ENCODE measurements at places on chromosomes 4 and X.

GRCh38 chrX:1411326-1411725 is 19.4 kb upstream of the SLC25A6 start:
- DNase-seq, result no peak

DNA sequence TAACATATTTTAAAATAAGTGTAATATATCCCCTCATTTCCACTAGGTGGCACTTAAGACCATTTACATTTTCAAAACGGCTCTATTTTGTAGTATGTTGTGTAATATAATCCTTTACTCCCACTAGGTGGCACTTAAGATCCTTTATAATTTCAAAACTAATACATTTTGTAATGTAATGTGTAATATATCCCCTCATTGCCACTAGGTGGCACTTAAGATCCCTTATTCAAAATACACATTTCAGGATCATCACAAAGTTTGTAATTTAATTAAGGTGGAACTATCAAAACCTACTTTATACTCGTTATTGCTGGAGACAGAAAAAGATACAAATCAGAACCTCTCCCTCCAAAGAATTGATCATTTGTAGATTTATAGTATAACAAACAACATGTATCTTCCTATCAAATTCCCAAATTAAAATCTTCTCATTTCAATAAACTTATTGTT is 132.5 kb downstream of the ARHGAP6 start:
- DNase-seq, result peak; percentile 69

- no peak for DNase-seq
These were observed 2.2 kb downstream of the NEXMIF start for GRCh38 chrX:74922922-74923543.

GRCh38 chrX:23805389-23805788 is 22.4 kb downstream of the SAT1 start:
- no peak for DNase-seq

DNA sequence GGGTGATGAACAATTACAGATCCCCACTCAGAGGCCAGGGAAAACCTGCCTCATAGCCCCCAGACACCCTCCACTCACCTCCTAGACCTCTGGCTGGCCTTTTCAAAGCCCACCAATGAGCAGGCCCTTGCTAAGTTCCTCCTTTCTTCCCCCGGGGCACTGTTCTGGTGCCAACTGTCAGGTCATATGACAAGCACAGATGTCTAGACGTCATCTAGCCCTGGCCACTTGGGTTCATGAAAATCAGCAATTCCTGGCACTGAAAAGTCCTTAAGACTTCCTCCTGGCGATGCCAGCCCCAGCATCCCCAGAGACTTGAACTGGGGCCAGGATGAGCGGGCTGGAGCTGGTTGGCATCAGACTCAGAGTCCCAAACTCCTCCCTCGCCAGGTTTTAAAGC is 115.6 kb upstream of the NALF2 start:
- no peak for DNase-seq

GRCh38 chr4:174358829-174359228 is 75.1 kb downstream of the CEP44 start:
- DNase-seq, result peak; percentile 75

GRCh38 chrX:9341291-9342201 is 123.3 kb upstream of the TBL1X start:
- DNase-seq, result peak; percentile 83

DNA sequence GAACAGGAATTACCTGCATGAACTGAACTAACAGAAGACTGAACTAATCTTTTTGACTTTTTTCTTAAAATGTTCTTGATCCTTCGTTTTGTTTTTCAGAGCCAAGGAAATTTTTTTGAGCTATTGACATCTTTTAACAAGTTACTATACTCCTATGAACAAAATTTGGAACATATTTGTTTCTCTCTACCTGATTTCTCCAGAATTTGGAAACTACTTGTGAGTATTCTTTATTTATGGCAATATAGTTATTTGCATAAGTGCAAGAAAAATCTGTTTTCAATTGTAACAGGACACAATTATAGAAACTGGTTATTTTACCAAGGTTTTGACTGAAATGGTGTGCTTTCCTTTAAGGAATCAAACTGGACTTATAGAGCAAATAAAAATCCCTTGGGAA is 89.5 kb upstream of the HPGD start:
- DNase-seq, result no peak

GRCh38 chr4:2830632-2831610 is 12.7 kb upstream of the ADD1 start:
- no peak for DNase-seq

DNA sequence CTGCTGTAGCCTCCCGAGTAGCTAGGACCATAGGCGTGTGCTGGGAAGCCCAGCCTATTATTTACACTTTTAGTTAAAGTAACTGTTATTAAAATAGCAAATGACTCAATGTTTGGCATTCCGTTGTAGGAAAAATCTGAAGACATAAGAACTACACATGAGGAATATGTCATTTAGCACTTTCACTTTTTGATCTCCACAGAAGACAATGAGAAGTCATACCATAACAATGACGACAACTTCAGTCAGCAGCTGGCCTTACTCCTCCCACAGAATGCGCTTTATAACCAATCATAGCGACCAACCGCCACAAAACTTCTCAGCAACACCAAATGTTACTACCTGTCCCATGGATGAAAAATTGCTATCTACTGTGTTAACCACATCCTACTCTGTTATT is 6.7 kb downstream of the GPR34 start:
- DNase-seq, result peak; percentile 30

DNA sequence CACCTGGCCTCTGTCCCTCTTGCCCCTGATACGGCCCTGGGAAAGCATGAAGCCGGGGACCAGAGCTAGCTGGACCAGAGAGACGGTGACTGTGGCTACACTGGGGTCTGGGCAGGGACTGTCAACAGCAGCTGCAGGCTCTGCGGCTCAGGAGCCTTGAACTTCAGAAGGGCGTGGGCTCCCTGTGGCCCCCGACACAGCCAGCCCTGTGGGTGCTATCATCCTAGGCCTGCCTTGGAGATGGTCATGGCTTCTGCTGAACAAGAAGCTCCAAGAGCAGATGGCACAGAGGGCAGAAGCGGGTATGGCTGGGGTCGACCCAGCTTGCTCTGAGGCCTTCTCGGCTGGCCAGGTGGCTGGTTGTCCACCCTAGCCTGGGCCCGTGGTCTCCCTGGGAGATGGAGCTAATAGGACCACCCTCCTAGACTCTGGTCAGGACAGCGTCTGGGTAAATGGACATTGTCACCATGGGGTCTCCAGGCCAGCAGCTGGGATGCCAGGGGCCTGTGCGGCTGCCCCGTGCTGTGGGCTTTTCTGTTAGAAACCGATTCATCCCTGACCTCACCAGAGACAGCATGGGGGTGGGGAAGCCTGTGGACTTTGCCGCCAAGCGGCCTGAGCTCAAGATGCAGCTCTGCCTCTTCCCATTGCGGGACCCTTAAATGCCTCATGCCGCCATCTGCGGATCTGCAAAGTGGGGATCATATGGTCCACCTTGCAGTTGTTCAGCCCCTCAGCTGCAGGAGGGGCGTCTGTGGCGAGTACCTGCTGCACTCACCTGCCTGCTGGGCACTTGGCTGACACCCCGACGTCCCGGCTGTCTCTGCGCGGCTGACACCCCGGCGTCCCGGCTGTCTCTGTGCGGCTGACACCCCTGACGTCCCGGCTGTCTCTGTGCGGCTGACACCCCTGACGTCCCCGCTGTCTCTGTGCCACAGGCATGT is 21.1 kb downstream of the CPZ start:
- no peak for DNase-seq

GRCh38 chr4:61201961-61202637 is 2.0 kb downstream of the ADGRL3 start:
- DNase-seq, result no peak

DNA sequence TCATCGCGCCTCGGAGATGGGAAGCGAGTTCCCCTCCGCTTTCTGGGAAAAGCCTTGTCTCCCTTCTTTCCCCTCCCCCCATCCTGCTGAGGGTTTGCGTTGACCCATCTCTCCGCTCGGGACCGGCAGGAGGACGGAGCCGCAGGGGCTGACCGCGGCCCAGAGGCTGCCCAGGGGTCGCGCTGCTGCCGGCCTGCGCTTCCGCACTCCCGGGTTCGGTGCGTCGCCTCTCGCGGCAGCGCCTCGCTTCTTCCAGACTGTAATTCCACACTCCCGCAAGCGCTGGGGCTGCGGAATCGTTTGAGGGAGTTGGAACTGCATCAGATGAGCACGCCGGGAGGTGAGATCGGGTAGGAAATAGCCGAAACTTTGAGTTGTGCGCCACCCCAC is 88.3 kb downstream of the BCOR start:
- no peak for DNase-seq

GRCh38 chr4:10480616-10481015 is 23.4 kb upstream of the ZNF518B start:
- DNase-seq, result no peak

GRCh38 chrX:39946822-39947221 is 150.9 kb downstream of the BCOR start:
- DNase-seq, result peak; percentile 82

- no peak for DNase-seq
These were observed 62.5 kb downstream of the WFS1 start for GRCh38 chr4:6332042-6332668.

- peak; percentile 10 for DNase-seq
These were observed 11.9 kb upstream of the ZNF157 start for GRCh38 chrX:47358387-47359065.

- DNase-seq, result no peak
These were observed 51.6 kb downstream of the RS1 start for GRCh38 chrX:18620349-18620748.

DNA sequence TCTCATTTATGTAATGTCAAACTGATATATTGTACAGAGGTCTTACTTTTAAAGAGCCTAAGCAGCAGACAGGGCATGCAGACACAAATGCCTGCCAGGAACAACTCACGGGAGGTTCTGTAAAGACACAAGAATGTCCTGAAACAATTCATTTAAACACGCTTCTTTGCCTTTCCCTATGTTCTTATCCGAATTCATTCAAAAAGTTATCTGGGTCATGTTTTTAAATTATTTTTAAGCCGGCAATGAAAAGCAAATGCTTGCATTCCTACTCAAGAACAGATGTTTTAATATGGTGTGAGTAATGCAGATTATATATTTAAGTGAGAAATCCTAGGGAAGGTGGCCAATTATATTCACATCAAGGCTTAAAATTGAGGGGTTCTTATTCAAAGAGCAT is 192.6 kb downstream of the PDGFC start:
- DNase-seq, result peak; percentile 74

- DNase-seq, result peak; percentile 10
These were observed 712 bp downstream of the PNPLA4 start for GRCh38 chrX:7926501-7926900.

GRCh38 chr4:6373541-6374410 is 98.6 kb downstream of the PPP2R2C start:
- no peak for DNase-seq

DNA sequence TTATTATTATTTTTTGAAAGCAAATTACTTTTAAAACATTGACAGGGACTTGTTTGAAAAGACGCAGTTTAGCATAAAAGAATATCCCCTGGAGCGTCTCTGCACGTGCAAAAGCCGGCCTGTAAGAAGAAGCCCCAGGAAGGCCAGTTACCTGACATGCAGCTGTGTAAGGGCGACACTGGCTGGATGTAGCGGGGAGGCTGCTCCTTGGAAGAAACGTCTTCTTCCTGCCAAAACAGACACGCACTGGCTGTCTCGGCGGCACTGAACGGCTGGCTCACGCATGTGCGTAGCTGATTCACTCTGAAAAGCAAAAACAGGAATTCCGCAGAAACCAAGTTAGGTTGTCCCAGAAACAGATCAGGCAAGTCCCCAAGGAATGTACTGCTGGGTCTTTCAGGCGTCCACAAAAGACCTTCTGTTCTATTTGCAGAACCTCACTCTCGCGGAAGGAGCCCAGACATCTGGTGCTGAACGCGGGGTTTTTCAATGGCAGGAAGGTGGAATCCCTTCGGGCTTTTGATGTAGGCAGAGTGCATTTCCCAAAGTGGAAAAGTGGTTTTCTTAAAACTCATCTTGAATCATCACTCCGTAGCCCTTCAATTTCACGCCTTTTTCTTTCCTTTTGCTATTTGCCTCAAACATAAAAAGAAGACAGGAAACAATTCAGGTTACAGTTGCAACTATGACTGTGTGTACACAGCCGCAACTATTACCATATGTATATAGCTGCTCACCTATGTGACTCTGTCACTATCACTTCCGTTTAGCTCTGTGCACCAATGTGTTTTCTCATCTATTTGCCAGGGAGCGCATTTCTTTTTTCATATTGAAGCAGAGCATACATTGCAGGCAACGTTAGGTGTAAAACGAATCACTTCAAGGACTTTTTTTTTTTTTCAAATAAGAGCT is 38.1 kb upstream of the ARSH start:
- DNase-seq, result peak; percentile 57

GRCh38 chr4:17323554-17324385 is 188.1 kb downstream of the QDPR start:
- peak; percentile 43 for DNase-seq

DNA sequence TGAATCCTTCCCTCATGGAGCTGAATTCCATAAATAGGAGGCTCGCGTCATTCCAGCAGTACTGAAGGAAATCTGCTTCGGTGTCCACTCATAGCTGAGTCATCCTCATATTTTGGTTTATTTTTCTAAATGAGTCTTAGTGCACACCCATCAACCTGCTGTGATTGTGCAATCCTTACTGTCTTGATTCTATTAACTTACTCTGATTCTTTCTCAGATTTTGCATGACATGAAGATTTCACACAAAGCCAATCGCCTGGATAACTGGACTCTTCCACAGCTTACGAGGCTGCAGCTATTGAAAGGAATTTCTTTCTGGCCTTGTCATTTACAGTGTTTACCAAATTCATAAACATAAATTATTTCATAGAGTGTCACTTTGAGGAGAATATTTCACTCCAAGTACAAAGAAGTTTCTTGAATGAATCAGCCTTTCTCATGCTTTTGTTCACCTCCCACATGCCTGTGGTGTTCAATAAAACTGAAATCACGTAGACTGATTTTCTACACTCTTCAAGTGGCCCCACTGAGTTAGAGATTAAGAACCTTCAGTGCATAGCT is 207.6 kb upstream of the SLITRK2 start:
- peak; percentile 4 for DNase-seq

DNA sequence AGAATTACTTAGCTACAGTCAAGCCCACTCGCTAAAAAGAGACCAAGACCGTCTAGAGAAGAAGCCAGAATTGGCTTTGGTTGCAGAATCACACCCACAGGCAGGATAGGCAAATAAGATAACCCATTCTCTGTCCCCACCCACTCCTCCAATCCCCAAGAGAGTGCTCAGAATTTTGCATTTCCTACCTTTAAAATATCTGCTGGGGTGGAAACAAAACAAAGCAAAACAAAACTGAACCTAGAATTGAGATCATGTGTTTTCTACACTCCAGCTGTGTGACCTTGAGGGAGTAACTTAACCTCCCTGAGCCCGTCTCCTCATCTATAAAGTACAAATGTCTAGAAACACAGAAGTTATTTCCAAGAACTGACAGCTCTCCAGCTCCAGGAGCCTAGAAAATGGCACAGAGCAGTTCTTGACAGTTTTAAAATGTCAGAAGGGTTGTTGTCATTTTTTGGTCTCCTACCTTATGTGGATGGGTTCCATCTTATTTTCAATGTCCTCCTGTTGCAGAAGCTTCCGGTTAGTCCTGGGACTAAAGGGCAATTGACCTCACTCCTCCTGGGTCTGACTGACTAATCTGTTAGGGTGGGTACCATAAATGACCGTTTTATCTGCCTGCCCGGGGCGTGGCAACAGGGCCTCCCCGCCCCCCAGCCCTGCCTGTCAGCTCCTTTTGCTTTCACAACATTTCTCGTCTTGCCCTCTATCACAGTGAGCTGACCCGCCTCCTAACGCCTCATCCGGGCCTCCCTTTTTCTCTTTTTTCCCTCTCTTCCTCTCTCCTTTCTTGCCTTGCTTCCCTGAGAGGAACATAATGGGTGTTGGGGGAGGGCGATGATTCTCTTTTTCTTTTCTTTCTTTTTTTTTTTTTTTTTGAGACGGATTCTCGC is 114.0 kb downstream of the RBM47 start:
- no peak for DNase-seq
